ENCODE measurements at places on chromosomes 2 and 18.

DNA sequence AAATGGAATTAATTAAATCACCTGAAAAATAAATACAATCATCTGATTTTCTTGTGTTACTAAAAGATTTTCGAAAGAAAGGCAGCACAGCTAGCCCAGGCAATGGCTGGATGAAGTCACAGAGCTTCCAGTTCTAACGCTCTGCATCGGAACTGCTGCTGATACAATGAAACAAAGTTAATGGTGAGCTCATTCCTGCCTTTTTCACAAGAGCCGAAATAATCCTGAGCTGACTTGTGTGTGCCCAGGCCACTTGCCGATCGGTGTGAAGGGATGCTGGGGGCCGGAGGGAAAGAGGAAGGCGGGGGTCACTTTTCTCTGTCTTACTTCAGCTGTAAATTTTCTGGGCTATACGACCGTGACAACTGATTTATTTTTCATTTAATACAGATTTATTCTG, 149.5 kb downstream of the INO80D start:
- no peak for DNase-seq

DNA sequence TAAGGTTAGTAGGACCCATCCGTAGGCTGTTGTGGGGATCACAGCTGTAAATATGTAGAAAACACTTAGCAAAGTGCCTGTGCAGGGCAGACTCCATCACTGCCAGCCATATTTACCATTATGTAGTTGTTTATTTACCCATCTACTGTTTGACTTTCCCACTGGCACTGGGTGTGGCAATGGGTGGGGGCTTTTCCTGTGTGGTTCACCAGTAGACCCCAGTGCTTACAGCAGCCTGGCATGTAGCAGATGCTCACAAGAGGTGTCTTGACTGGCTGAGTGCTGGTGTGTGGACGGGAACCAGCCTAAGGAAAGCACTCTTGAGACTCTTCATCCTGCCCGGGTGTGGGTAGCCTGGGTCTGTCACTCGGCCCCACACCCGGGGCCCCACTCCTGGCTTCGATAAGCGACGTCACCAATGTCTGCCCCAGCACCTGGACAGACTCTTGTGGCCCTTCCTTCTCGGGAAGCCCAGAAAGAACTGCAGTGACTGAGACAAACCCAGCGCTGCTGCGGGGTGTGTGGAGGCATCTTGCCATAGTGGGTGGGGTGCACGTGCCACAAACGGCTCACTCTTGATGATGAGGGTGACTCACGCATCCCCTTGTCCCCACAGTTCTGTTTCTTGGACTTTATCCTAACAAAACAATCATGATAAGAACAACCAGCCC, 78.3 kb downstream of the HDAC4 start:
- DNase-seq = no peak

DNA sequence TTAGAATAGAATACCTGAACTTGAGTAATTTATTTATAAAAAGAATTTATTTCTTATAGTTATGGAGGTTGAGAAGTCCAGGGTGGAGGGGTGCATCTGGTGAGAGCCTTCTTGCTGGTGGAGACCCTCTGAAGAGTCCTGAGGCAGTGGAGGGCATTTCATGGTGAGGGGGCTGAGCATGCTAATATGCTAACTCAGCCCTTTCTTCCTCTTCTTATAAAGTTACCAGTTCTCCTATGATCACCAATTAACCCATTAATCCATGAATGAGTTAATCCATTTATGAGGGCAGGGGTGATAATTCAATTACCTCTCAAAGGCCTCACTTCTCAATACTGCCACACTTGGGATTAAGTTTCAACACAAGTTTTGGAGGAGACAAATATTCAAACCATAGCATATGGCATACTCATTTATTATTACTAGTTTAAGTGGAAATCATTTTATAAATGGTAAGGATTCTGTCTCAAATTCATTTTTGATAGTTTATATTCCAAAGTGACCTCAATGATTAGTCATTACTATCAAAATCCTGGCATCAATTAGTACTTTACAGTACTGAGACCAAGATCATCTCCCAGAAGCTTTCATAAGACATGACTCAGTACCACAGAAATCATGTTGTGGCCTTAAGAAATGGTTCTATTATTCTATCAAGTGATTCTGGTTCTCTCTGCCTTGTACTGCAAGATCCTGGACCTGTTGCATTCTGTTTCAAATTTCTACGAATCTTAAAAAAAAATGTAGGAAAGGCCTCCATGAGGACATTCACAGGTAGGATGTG, 5.5 kb downstream of the ZNF396 start:
- DNase-seq = no peak

- no peak for DNase-seq
These were observed 136.5 kb upstream of the NFATC1 start for GRCh38 chr18:79259218-79259617.

DNA sequence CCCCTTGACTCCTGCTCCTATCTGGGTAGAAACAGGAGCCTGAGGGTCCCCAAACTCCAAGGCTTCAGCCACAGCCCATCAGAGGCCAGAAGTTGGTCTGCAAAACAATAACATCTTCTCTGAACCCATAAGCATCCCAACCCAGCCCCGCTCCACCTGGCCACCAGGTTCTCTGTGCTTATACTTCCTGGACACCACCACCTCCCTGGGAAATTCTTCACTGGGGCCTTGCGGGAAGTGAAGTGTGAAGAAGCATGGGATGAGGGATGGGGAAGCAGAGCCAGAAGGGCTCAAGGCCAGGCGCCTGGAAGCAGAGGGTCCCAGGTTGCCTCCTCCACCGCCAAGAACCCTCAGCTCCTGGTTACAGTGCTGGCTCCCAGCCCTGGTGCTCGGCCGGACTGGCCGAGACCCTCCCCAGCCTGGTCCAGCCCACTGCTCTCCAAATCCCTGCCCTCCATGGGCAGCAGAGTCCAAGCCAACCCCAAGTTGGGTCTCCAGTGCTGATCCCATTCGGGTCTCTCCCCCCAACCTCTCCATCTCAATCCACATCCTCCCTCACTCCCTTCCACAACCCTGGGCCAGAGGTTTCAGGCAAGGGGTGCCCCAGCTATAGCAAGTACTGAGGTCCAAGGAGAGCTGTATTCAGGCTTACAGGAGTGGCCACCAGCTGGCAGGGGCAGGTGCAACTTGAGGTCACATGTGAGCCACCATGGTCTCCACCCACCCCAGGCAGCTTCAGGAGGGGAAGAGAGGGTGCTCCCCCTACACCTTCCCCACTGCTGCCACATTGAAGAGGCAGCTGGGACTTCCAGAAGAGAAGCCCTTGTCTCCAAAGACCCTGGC, 60.7 kb downstream of the TNS1 start:
- DNase-seq = no peak

- no peak for DNase-seq
These were observed 92.0 kb upstream of the MSH2 start for GRCh38 chr2:47310801-47311560.

GRCh38 chr2:37342591-37343220, 1.7 kb upstream of the QPCT start:
- DNase-seq = no peak

DNA sequence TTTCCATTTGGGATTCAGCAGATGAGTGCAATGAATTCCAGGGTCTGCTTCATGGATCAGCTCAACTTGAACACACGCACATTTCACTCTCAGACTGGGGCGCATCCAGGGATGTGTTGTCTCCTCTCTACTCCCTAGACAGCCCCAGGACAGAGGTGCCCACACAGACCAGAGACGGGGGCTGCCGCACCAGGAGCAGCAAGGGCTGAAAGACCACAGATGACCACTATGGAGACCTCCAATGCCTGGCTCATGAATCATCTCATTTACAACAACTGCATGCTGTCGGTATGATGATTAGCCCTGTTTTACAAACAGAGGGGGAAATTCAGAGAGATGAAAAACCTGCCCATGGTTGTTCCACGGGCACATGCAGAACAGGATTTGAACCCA, 63.1 kb downstream of the CYP26B1 start:
- no peak for DNase-seq

- DNase-seq = no peak
These were observed 423.0 kb downstream of the IRS1 start for GRCh38 chr2:226376516-226377180.

DNA sequence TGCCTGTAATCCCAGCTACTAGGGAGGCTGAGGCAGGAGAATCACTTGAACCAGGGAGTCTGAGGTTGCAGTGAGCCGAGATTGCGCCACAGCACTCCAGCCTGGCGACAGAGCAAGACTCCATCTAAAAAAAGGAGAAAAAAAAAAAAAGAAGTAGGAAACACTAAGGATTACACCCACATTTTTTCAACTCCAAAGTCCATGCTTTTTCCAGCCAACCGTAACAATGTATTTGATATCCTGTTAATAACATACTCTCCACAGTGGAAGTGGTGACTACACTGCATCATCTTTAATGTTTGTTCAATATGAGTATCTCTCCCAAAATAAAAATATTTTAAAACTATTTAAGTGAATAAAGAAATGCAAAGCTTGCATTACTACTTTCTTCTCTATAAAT, 481.6 kb upstream of the ACVR2A start:
- DNase-seq = no peak
